H7 (cell line): ENCODE measurements at places on chromosomes 1 and 21. TPM values are rescaled to one million over a fixed set of nuclear protein-coding genes. Genes with fewer than 3 reads are reported as not detected.

- no peak for DNase-seq
These were observed 29.5 kb downstream of the RGS1 start for GRCh38 chr1:192604979-192605620.

DNA sequence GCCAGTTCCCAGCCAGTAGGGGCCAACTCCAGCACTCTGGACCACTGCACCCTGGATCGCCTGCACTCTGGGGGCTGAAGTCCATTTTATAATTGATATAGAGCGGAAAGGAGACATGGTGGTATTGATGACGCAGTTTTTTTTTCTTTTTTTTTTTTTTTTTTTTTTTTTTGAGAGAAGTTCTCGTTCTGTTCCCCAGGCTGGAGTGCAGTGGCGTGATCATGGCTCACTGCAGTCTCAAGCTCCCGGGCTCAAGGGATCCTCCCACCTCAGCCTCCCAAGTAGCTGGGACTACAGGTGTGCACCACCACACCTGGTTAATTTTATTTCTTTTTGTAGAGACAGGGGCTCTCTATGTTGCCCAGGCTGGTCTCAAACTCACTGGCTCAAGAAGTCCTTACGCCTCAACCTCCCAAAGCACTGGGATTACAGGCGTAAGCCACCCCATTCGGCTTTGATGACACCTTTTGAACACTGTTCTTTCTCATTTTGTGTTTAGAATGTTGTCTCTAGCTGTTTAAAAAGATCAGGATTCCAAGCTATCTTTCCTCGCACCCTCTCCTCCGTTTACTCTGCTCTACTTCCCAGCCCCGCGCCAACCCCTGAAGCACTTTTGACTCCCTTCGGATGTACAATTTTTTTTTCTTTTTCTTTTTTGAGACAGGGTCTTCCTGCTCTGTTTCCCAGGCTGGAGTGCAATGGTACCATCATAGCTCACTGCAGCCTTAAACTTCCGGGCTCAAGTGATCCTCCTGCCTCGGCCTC, 960 bp downstream of the MX2 start:
- no peak for DNase-seq

- no peak for DNase-seq
These were observed 7.1 kb upstream of the IVNS1ABP start for GRCh38 chr1:185324118-185324517.

GRCh38 chr1:24151175-24151533, 8.2 kb upstream of the IL22RA1 start:
- DNase-seq: peak; percentile 76

DNA sequence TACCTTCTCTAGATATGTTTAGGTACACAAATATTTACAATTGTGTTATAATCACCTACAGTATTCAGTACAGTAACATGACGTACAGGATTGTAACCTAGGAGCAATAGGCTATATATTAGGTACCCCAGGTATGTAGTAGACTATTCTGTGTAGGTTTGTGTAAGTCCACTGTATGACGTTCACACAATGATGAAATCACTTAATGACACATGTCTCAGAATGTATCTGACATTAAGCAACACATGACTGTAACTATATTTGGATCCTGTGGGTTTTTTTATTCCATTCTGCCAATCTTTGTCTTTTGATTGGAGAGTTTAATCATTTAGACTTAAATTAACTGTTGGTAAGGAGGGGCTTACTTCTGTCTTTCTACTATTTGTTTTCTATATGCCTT, 52.1 kb downstream of the STYXL2 start:
- no peak for DNase-seq

Gene OPTC
- 0.30 and 0.80 TPM in 2 replicates for total RNA-seq

Gene CD52
- total RNA-seq: 5.1 and 8.3 TPM in 2 replicates

DNA sequence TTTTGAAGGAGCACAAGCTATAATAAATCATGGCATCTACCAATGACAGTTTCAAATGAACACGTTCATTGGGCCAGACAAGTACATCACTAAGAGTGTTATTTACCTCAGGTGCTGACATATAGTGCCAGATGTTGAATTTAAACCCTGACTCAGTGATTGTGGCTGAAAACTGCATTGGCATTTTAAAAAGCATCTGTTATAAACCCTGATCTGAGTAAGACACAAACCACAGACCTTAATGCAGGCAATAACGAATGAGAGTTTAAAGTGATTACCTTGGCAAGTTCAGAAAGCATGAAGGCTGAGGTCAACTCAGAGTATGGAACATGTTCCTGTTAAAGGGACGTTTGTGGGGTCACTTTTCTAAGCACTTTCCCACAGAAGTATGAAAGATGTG, 865.1 kb upstream of the TMPRSS15 start:
- DNase-seq: no peak

Gene TMEM51
- total RNA-seq: 9.8 and 11.9 TPM in 2 replicates

- DNase-seq: no peak
These were observed 18.0 kb upstream of the LRRC8D start for GRCh38 chr1:89802841-89803240.

Gene OLFM3
- 0.04 and 1.1 TPM in 2 replicates for total RNA-seq

GRCh38 chr1:7489586-7489985, 281.5 kb upstream of the VAMP3 start:
- DNase-seq: no peak

Gene CD84
- not detected in 2 replicates for total RNA-seq

GRCh38 chr1:85605484-85606413, 25.2 kb downstream of the CCN1 start:
- DNase-seq: no peak

GRCh38 chr1:84330125-84330984, 28.8 kb downstream of the SAMD13 start:
- no peak for DNase-seq

DNA sequence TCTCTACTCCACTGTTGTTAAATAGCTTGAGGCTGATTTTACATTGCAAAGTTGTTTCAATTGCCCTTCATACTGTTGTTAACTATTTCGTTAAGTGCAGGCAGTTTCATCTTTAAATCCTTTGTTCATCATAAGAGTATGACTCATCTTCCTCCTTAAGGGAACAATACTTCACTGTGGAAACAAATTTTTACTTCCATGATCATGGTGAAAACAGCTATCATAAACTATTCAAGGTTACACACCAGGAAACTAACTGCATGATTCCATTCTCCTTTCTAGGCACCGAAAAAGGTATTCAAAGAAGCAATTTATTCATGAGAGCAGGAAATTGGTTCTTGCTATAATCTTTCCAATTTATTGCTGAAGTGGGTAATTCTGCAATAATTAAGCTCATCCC, 593.2 kb downstream of the LRRIQ3 start:
- DNase-seq: no peak

Gene AGT
- 0.42 TPM in 1 of 2 replicates, not detected in the other for total RNA-seq

GRCh38 chr1:98044071-98044697, 123.3 kb upstream of the DPYD start:
- DNase-seq: peak; percentile 21

DNA sequence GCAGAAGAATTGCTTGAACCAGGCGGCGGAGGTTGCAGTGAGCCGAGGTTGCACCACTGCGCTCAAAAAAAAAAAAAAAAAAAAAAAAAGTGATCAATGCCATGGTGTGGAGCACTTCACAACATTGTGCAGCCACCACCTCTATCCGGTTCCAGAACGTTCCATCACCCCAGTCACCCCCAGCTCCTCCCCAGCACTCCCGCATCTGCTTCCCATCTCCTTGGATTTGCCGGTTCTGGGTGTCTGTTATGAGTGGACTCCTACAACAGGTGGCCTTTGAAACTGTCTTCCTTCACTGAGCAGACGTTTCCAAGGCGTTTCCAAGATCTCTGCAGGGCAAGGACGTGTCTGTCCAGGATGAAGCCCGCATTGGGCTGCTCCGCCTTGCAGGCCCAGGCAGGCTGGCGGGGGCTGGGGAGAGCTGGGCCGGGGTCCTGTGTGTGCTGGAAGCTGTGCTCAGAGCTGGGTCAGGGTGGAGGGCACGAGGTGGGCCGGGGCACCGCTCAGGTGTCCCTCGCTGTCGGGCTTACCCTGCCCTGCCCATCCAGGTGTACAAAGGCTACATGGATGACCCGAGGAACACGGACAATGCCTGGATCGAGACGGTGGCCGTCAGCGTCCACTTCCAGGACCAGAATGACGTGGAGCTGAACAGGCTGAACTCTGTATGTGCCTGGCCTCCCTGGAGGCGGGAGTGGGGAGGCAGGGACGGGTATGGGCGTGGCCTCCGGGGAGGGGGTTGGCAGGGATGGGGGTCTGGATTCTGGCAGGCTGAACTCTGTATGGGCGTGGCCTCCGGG, 14.9 kb upstream of the LRRC3 start:
- DNase-seq: peak; percentile 68

Gene EFNA3
- 17.5 and 24.9 TPM in 2 replicates for total RNA-seq

- peak; percentile 13 for DNase-seq
These were observed 199.6 kb downstream of the LTN1 start for GRCh38 chr21:28793043-28793442.

Gene RUNX3
- total RNA-seq: 1.3 and 3.5 TPM in 2 replicates

Gene OVAAL
- not detected in 2 replicates for total RNA-seq

DNA sequence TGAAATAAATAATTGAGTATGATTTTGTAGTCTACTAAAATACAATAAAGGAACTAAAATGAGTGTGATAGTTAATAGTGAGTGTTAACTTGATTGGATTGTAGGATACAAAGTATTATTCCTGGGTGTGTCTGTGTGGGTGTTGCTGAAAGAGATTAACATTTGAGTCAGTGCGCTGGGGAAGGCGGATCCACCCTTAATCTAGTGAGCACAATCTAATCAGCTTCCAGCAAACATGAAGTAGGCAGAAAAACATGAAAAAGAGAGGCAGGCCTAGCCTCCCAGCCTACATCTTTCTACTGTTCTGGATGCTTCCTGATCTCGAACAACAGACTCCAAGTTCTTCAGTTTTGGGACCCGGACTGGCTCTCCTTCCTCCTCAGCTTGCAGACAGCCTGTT, 1716.6 kb downstream of the MRPL39 start:
- DNase-seq: no peak

DNA sequence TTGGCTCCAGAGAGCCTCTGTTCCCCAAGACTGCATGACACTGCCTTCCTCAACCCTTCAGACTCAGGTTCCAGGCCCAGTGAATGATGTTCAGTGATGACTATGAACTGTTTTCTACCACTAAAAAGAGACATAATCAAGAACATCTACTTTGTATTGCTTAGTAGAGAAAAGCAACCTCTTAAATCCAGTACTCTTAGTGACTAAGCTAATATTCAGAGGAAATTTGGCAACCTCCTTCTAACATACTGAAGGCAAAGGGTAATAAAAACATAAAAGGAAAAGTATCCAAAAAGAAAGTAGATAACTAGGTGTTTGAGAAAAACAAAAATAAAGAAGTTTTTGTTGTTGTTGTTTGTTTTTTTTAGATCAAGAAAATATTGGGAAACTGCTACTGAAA, 153.3 kb upstream of the RUNX1 start:
- DNase-seq: no peak

DNA sequence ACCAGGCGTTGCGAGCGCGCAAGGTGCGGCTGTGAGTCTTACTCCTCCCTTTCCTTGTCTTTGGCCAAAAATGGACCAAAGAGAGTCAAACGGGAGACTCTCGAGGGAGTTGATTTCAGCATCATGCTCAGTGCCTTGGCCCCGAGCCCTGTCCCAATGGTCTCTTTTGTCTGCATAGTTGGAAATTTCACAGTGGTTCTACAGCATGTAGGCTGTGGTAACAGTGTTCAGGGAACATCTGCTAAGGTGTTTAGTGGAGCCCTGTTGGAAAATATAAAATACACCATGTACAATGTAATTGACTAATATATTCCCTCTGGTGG, 2.7 kb downstream of the CACNA1E start:
- no peak for DNase-seq

GRCh38 chr1:233554037-233554436, 59.9 kb upstream of the KCNK1 start:
- no peak for DNase-seq

DNA sequence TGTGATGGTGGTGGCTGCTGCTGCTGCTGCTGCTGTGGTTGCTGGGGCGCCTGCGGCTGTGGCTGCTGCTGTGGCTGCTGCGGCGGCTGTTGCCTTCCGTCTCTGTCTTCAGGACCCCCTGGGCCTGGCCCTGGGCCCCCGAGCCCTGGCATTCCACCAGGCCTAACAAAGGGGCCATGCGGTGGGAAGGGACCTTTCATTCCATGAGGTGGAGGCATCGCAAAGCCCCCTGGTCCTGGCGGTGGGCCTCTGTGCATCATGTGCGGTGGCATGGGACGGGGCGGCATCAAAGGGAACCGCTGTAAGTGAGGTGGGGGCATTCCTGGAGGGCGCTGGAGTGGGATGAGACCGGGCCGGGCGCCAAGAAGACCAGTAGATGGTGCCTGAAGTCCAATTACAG, 12.4 kb downstream of the SOD1 start:
- peak; percentile 58 for DNase-seq

DNA sequence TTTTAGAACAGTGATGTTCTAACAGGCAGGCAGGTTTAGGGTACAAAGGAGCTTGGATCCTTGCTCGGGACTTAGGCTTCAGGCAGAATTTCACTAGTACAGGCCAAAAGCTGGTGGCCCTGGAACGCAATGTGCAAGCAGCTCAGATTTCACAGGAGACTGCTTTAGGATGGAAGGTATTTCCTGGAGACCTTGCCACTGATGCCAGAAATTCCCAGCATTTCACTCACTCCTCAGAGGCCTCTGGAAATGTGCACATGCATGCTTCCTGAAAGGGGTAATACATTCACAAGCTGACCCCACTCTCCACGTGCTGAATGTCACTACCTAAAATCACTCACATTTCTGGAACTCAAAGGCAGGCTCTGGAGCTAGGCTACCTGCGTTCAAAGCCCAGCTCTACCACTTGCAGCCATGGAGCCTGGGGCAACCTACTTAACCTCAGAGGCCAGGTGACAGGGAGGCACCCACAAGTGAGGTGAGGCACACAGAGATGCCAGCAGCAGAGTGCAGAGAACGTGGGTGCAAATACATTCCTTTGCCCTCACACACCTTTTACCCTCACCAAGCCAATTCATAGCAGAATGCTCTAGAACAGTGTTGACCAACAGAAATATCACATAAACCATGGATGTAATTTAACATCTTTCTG, 56.5 kb downstream of the CDC7 start:
- DNase-seq: no peak

Gene GOLT1A
- 0.76 and 1.0 TPM in 2 replicates for total RNA-seq
